NCI-H446 treated with DMSO at 0.1 percent for 48 hours (cell line): ENCODE measurements at places on chromosomes 7 and 10.

GRCh38 chr10:97762056-97762455, 9.7 kb downstream of the SFRP5 start:
- DNase-seq, result no peak

- DNase-seq, result no peak
Observed at GRCh38 chr10:26412932-26413331, 25.2 kb upstream of the APBB1IP start.

- DNase-seq, result no peak
Observed at GRCh38 chr7:108257954-108258353, 127.8 kb upstream of the LAMB4 start.

DNA sequence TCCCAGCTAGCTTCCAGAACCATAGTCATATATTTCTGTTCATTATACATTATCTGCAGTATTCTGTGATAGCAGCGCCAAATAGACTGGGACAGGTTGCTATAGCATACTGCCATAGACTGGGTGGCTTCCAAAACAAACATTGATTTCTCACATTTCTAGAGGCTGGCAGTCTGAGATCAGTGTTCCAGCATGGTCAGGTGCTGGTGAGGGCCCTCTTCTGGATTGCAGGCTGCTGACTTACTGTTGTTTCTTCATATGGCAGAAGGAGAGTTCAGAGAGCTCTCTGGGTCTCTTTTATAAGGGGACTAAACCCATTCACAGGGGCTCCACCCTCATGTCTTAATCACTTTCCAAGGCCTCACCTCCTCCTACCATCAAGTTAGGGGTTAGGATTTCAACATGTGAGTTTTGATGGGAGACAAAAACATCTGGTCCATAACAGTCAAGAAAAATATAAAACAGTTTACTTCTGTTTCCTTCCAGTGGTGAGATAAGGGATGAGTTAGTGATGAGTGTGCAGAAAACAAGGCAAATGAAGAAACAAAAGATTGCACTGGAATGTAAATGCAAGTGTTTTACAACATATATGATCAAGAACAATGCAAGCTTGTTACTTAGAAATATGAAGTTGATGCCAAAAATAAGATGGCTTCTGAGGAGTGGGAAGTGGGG, 399.0 kb upstream of the C7orf33 start:
- DNase-seq, result peak; percentile 49

- no peak for DNase-seq
Observed at GRCh38 chr10:74794531-74794930, 31.9 kb upstream of the KAT6B start.

- no peak for DNase-seq
Observed at GRCh38 chr7:70619659-70620058, 512.3 kb upstream of the GALNT17 start.

DNA sequence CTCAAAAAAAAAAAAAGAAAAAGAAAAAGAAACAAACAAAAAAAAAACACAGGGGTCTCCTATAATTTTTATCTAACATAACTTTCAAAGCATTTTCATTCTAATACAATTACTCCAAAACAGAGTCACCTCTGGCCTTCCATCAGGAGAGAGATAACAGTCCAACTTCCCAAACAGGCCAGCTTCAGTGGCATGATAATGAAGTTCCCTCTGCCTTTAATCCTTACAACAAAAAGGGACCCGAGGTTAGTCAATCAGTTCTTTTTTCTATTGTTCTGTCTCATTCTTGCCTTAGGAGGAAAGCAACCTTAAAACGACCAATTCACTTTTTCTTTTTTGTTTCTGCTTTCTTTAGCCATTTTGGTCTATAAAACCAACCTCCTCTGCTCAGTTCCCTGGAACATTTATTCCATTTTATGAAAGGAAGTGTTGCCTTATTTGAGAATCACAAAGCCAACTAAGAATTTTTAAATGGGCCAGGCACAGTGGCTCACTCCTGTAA, 16.5 kb upstream of the FXYD4 start:
- DNase-seq, result no peak

DNA sequence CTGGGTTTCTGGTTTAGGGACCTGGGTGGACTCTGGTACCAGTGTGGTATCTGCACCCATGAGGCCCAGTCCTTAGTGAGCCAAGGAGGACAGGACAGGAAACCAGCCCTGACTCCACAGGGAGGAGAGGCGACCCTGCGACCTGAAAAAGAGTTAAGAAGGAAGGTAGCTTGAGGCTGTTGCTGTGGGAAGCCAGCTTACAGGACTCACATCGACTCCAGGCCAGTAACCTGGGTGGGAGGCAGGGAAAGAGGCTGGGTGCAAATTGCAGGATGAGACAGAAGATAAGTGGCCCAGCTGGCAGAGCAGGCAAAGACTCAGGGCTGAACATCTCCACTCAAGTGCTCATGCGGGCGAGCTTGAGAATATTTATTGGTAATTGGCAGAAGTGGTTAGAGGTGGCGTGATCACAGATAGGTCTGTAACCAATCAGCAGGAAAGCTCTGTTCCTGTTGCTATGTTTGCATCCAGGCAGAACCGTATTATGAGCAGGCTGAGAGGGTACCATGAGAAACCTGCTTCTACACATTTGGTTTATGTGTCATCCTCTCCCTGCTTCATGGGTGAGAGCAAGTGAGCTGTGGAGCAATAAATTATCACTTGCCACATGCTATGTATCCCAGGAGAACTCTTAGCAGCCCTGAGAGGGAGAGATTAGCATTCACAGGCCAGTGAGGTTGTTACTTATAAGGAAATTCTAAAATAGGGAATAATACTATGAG, 11.0 kb downstream of the TLL2 start:
- no peak for DNase-seq

DNA sequence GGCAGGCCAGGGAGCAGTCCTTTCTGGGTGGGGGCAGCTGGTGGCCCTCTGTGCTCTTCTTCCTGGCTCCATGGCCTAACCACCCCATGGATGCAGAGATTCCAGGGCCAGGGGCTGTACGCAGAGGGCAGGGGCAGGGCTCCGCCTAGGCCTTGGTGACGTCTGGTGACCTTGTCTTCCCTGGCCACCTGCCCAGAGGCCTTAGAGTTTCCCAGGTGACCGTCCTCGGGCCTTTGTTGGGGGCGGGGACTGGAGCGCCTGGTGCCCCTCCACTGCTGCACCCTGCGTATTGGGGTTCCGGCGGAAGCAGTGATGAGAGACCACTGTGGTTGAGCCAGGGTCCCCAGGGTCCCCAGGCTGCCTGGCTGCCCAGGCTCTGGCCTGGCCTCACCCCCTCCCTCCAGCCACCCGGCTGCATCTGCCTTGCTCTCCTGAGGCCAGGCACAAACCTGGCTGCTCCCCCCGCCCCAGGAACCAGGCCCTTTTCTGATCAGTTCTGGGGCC, 10.3 kb downstream of the PWWP2B start:
- no peak for DNase-seq
